ENCODE measurements at places on chromosomes 13 and 19. TPM values are rescaled to one million over a fixed set of nuclear protein-coding genes. Genes with fewer than 3 reads are reported as not detected.

Gene KRI1
- 21.3 TPM for total RNA-seq

Gene PPM1N
- total RNA-seq, result 1.4 TPM

Gene ZNF93
- 3.8 TPM for total RNA-seq

Gene SRRM5
- total RNA-seq, result 0.14 TPM

Gene ZGLP1
- total RNA-seq, result 8.2 TPM

Gene ZNF85
- total RNA-seq, result 2.8 TPM

Gene RNF113B
- total RNA-seq, result not detected

Gene MISP
- 459 TPM for total RNA-seq

Gene NALCN
- total RNA-seq, result 0.41 TPM

Gene CCDC70
- total RNA-seq, result not detected

Gene SHANK1
- not detected for total RNA-seq

Gene FOXA3
- total RNA-seq, result 4.2 TPM

DNA sequence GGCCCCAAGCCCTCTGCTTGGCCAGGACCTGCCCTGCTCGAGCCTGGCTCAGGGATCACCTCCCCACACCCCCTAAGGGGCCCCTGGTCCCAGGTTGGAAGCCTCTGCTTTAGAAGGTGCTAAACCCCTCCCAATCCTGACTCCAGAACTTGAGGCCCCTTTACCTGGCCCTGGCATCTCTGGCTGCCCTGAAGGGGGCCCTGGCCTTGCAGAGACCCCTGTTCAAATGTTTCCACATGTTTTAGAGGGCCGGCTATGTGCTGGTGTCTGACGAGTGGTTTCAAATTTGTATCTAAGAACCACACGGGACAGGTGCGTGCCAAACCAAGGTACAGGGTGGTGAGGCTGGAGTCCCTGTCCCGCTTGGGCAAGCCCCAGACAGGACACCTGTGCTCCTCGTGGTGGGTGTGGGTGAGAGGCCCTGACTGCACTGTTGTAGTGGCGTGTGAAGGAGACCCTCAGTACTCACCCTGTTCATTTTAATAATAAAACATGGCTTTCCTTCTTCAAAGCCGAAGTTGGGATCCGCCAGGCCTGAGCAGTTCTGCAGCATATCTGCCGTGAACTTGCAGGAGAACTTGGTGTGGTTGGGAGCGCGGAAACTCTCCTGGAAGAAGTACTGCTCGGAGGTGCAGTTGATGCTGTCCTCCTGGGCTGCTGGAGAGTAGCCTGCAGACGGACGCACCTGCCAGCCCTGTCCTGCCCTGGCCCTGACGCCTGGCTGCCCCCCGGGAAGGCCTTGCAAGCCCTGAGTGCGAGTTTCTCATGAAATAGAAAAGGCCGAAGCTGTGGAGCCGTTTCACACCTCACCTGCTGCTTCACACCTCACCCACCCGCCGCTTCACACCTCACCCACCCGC, 5.4 kb downstream of the ATP4B start:
- DNase-seq, result peak; percentile 2

GRCh38 chr13:51645154-51645650, 60.9 kb downstream of the WDFY2 start:
- DNase-seq, result no peak

DNA sequence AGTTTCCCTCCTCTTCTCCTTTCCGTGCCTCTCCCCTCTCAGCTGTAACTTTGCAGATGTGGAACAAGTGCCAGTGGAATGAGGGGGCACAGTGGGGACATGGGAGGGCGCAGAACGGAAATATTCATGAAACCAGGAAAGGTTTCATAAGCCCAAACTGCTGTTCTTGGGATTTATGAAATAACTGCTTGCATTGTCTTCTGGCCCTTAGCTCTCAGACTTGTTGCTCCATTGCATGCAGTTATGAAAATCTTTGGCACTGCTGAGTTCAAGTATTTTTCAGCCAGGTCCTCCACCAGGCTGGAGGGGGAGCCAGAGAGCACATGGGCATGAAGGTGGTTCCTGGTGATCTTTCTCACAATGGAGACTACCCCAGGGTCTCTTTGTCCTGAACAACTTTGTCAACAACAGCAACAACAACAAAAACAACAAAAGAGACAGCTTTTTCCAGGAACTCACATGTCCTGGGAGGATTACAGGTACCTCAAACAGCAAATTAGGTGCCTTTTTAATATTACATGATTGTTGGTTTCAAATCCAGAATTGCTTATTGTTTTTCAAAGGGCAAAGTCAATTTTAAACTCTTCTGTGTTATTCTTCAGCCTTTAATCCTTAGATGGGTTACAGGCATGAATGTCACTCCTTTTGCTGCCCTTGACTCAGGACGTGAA, 1.5 kb downstream of the RGCC start:
- DNase-seq, result peak; percentile 65

DNA sequence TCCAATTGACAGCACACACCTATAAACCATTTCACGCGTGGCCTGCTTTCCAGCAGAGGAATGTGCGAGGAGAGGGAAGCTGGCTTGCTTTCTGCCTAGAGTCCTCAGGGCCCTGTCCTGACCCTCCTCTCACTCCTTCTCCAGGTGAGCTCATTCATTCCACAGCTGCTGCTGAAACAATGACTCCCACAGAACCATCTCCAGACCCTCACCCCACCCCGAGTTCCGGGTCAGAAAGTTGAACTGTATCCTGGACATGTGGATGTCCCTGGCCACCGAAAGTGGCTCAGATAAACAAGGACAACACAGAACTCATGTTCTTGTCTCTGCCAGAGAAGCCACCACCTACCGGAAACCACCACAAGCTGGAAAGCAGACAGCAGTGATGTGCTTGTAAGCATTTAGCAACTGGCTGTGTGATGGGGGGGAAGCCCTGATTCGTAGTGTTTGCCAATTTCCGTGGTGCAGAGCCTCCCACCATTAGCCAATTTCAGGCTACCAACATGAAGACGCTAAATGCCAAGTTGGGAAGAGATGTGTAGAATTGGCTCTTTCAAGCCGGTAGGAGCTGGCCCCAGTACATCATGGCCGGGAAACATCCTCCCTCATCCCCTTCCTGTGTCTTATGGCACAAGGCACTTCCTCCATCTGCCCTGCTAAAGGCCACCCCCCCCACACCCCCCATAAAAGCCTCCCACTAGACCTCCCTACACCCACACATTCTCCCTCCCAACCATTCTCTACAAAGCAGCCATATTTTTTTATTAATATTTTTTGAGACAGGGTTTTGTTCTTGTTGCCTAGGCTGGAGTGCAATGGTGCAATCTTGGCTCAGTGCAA, 5.0 kb downstream of the SYCE2 start:
- DNase-seq, result peak; percentile 45

- DNase-seq, result no peak
Observed at GRCh38 chr19:35565016-35565856, 1.8 kb upstream of the ATP4A start.

GRCh38 chr13:24036115-24036514, 124.4 kb upstream of the SPATA13 start:
- DNase-seq, result no peak

GRCh38 chr13:106709522-106709921, 141.6 kb upstream of the ARGLU1 start:
- DNase-seq, result no peak

DNA sequence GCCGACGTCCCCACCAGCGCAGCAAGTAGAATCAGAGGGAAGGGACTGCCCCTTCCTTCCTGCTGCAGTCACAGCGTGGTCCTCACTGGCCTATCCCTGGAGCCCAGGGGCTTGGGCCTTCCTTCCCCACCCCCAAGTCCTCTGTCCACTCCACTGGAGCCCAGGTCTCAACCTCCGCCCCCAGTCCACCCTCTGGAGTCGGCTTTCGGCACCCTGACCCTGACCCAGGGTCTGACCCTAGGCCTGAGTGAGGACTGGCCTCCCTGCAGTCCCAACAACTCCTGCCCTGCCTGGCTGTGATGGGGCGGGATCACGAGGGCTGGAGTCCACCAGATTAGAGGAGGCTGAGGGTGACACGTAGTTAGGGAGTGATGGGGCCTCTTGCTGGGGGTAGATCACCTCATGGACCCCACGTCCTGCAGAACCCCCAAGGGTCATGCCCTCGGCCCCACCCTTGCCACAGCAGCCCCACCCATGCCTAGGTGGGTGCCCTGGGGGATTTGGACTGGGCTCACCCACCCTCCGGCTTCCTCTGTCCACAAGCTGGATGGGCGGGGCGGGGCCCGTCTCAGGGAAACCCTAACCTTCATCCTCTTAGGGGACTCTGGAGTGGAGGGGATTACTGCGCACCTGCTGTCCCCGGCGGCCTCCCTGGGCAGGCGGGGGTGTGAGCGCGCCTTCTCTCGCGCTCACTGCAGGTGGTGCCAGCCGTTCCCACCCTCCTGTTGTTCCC, 3.8 kb downstream of the RAX2 start:
- DNase-seq, result no peak

- no peak for DNase-seq
Observed at GRCh38 chr13:40979232-40979631, 39.9 kb downstream of the ELF1 start.

DNA sequence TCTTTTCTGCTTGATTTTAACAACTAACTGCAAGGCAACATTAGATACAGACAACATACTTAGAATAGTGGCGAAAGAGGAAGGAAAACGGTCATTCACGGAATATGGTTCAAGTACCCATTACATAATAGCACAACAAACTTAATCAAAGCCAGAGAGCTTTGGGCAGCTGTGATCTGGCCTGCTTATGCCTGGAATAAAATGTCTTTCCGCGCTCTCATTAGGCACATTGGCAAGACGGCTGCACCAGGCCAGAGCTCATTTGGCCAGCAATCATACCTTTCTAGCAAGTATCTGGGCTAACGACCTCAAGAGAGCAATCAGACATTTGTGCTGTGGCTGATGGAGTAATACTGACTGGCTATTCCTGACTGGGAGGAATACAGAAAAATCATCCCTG, 112.8 kb downstream of the NALCN start:
- no peak for DNase-seq

GRCh38 chr13:106530980-106531481, 4.4 kb downstream of the EFNB2 start:
- no peak for DNase-seq

DNA sequence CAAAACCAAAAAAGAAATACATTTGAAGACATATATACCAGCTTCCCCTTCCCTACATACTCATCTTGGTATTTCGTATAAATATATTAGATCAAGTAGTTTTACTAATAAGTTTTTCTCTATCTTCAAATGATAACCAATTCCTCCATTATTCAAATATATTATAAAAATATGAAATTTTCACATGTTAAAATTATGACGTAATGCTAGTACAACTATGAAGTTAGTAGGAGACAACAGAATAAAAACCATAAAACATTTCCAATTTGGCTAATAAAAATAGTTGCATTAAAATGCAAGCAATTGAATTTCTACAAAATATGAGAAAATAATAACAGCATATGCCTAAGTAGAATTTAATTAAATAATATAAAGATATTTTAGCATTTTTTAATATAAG, 501.8 kb upstream of the SLITRK5 start:
- no peak for DNase-seq

GRCh38 chr19:18742838-18743783, 48.0 kb downstream of the COMP start:
- DNase-seq, result peak; percentile 71

DNA sequence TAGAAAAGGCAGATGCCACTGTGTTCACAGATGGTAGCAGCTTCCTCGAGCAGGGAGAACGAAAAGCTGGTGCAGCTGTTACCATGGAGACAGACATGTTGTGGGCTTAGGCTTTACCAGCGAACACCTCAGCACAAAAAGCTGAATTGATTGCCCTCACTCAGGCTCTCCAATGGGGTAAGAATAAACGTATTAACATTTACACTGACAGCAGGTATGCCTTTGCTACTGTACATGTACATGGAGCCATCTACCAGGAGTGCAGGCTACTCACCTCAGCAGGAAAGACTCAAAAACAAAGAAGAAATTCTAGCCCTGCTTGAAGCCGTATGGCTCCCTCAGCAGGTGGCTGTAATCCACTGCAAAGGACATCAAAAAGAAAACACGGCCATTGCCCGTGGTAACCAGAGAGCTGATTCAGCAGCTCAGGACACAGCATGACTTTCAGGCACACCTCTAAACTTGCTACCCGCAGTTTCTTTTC, 197.7 kb downstream of the ZNF737 start:
- no peak for DNase-seq

- no peak for DNase-seq
Observed at GRCh38 chr13:30325668-30326067, 18.3 kb upstream of the KATNAL1 start.

DNA sequence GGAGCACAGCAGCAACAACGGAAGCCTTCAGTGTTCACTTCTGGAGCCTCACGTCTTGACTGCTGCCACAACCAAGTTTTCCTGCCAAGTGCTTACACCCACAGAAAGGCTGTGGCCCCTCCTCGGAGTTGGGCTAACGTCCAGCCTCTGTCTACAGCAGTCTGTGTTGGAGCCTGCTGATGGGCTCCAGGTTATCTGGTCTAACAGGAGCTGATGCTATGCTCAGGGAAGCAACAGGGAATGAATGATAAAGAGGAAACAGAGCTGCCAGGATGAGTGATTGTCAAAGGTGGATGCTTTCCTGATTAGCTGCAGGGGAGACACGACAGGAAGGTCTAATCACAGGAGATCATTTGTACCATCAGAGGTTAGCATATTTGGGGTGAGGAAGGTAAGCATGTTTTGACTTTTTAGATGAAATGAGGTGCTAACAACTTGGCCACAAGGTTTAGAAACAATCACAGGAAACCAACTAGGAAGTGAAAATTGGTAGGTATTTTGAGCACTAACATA, 53.8 kb upstream of the RCBTB2 start:
- no peak for DNase-seq
